Upper lobe of right lung (tissue), 1 donor: ENCODE measurements at places on chromosomes 5 and 9.

GRCh38 chr9:124248960-124249359 lies 8.8 kb upstream of the NEK6 start:
- H3K27ac ChIP-seq: no peak overlapping the region
- no peaks in the 10 kb centered on the region for H3K36me3 ChIP-seq
- H3K4me3 ChIP-seq: no peak overlapping the region
- no peaks in the 10 kb centered on the region for H3K27me3 ChIP-seq
- no peak for DNase-seq
- H3K4me1 ChIP-seq: no peaks in the 10 kb centered on the region

- peaks cover 18% of the 10 kb centered on the region for H3K4me1 ChIP-seq
- H3K36me3 ChIP-seq: no peaks in the 10 kb centered on the region
- peak overlapping the region; percentile 42 for H3K27ac ChIP-seq
- no peak for DNase-seq
- no peaks in the 10 kb centered on the region for H3K27me3 ChIP-seq
Observed at GRCh38 chr9:98429613-98430012, 174.2 kb upstream of the TBC1D2 start.

DNA sequence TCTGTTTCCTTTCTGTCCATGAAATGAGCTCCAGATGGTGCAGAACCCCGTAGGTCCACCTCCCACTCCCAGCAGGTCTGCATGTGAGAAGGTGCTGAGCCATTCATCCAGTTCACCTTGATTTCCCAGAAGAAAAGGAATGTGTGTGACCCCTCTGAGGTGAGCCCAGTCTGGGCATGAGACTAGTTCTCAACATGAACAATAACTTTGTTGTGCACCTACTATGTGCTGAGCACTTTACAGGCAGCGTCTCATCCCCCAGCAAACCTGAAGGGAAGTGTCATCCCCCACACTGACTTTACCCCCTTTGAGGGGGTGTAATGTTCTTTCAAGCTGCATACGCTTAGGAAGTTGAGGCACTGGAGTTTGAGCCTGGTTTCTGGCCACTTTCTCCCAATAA lies 61.4 kb downstream of the SMIM23 start:
- no peak overlapping the region for H3K4me3 ChIP-seq
- peaks cover 8% of the 10 kb centered on the region for H3K4me1 ChIP-seq

- H3K36me3 ChIP-seq: no peaks in the 10 kb centered on the region
- peaks cover 4% of the 10 kb centered on the region for H3K4me1 ChIP-seq
- DNase-seq: no peak
- H3K27ac ChIP-seq: no peak overlapping the region
Observed at GRCh38 chr9:125409637-125410521, 148.3 kb downstream of the GAPVD1 start.

DNA sequence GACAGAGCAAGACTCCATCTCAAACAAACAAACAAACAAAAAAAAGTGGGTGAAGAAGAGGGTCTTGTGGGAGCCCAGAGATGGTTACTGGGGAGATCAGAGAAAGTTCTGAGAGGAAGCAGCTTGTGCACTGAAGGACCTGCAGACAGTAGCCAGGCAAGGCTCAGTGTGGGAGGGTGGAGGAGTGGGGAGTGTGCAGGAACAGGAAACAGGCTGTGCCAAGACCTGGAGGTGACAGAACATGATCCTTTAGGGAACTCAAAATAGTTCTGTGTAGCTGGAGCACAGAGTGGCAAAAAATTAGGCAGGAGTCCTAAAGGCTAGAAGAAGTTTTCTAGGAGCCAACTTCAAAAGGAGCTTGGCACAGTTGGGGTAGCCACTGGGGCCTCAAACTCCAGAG lies 19.2 kb upstream of the NANS start:
- no peak overlapping the region for H3K4me3 ChIP-seq
- H3K4me1 ChIP-seq: peaks cover 7% of the 10 kb centered on the region
- H3K27me3 ChIP-seq: no peaks in the 10 kb centered on the region
- H3K36me3 ChIP-seq: no peaks in the 10 kb centered on the region

GRCh38 chr5:64685866-64686265 lies 4.4 kb upstream of the SHISAL2B start:
- no peak overlapping the region for H3K4me3 ChIP-seq
- H3K36me3 ChIP-seq: no peaks in the 10 kb centered on the region
- H3K27ac ChIP-seq: no peak overlapping the region
- peaks cover 11% of the 10 kb centered on the region for H3K4me1 ChIP-seq

- peaks cover 85% of the 10 kb centered on the region for H3K27me3 ChIP-seq
- no peak for DNase-seq
- H3K4me1 ChIP-seq: peaks cover 17% of the 10 kb centered on the region
- H3K27ac ChIP-seq: peak overlapping the region; percentile 63
- H3K36me3 ChIP-seq: no peaks in the 10 kb centered on the region
Observed at GRCh38 chr9:130936285-130937117, 2.5 kb downstream of the FIBCD1 start.

DNA sequence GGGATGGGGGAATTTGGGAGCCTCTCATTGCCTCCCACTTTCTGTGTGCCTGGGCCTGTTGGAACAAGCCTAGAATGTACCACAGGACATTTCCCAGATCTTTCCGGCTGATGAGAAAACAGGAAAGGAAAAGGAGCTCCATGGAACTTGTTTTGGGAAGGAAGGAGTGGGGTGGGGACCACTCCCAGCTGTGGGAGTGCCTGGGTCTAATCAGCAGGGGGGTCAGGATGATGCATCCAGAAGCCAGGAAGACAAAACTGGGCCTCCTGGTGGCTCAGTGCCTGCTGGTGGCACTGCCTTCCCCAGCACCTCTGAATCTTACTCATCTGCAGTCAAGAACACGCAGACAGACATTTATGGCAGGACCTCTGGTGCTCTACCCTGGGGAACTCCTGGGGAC lies 2.8 kb downstream of the SMIM33 start:
- no peak overlapping the region for H3K4me3 ChIP-seq
- H3K36me3 ChIP-seq: peaks cover 30% of the 10 kb centered on the region
- no peaks in the 10 kb centered on the region for H3K27me3 ChIP-seq
- H3K4me1 ChIP-seq: peaks cover 46% of the 10 kb centered on the region
